SK-N-DZ (cell line): ENCODE measurements at places on chromosomes 12 and 14.

GRCh38 chr14:66483322-66483721 is 2.8 kb upstream of the CCDC196 start:
- DNase-seq: no peak

DNA sequence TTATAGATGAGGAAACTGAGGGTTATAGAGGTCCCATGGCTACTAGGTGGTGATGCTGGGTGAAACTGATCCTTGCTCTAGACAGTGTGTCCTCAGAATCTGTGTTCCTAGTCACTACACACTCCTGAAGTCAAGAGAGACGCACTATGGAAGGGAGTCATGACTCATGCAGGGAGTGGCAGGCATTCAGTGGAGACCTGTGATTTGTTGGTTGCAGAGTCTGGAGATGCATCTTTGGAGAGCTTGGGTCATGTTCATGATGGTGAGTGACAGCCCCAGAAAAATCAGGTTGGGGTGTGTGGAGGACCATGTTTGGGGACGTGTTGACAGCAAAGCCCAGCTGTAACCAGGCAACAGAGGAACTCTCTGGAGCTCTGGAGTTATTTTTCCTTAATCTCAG is 38.0 kb upstream of the FBXO21 start:
- no peak for DNase-seq

DNA sequence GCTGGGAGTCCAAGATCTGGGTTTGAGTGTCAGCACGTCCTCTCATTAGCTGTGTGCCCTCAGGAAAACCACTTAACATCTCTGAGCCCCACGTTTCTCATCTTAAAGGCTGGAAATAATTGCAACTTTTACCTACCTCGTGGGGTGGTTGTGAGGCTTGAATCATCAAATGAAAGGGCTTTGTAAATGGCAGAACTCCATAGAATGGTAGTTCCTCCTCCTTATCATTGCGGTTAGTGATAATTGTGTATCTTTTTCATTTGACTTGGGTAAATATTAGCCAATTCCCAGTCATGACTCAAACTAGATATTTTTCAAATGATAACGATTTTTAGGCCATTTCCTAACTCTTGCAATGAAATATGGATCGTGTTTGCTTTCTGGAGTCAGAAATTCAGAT is 205.5 kb downstream of the CHST11 start:
- no peak for DNase-seq

DNA sequence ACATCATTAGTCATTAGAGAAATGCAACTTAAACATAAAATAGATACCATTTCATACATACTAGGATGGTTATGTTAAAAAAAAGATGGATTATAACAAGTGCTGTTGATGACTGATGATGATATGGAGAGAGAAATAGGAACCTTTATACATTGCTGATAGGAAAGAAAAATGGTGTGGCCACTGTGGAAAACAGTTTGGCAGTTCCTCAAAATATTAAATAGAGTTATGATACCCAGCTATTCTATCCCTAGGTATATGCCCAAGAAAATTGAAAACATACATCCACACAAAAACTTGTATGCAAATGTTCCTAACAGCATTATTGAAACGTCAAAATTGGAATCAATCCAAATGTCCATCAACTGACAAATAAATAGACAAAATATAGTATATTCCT is 170.1 kb downstream of the ADAMTS20 start:
- no peak for DNase-seq

- DNase-seq: no peak
Measured at GRCh38 chr12:7868391-7868790, 4.3 kb downstream of the SLC2A14 start.

DNA sequence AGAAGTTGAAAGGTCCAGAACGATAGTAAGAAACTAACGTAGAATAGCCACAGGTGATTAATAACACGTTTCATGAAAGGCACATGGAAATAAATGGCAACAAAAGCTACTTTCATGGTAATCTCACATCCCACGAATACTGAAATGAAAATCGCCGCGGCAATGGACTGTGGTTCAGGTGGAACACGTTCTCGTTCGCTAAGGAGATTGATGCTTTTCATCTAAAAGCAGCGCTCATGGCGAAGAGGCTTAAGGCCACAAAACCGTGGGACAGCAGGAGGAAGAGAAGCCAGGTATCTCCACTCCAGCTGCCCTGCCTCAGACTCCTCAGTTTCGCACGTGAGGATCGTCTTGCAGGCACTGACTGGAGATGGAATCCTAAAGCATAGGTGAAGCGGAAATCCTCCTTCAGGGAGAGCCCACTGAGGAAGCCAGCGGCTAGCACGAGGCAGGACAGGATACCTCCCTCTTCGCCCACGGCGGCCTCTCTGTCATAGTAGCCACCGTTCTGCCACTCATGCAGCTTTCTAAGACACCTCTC is 696 bp upstream of the GPHN start:
- DNase-seq: no peak

DNA sequence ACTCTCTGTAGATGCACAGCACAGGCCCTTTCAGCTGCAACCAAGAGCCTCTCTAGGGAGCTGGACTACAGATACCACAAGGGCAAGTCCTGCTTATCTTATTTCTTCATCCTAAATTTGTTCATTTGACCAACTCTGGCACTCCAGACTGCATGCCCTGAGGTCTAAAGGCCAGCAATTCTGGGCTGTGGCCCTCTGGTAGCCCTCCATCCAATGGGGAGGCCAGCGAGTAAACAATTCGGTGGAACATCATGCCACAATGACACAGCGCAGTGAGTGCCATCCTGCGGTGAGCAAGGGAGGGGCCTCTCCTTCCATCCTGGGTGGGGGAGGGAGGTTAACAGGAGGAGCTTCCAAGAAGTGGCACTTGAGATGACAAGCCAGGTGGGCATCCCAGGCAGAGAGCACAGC is 652 bp upstream of the SELPLG start:
- DNase-seq: no peak

DNA sequence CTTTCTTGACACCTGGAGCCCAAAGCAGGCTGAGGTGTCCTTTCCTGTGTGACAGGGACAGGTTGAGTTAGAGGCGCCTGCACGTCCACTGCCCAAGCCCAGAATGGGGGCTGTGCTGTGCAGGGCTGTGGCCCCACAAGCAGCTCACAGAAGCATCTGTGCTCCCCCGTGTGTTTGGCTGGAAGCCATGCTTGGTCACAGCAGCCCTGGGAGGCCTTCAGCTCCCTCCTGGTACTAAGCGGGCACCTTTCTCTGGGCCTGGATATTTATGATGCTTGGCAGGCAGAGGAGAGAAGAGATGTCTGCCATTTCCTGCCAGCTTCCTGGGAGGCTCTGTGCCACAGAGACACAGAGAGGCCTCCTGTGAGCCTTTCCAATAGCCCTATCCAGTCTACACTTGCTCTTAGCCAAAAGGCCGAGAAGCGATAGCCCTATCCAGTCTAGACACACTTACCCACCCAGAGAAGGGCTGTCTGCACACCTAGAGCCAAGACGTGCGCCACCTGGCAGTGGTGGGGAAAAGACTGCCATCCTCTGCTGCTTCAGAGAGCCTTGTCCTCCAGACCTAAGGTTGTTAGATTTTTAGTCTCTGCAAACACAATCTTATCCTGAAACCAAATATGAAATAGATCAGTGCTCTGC is 117.4 kb downstream of the GCH1 start:
- no peak for DNase-seq

GRCh38 chr12:88361493-88361892 is 218.8 kb downstream of the KITLG start:
- no peak for DNase-seq

DNA sequence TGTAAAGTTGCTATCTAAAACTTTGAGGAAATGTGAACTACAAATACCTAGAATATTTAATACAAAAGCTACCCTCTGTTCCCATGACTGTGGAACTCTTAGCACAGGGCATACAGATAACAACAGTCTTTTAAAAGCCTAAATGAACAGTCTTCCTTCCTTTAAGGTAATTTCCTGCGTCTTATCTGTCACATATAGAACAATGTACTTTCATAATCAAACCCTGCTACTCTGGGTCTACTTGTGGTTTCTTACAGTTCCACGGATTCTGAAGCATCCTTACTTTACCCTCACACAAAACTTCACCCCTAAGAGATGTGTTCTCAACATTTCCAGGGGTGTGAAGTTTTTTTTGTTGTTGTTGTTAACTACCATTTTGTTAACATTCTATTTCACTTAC is 5.1 kb downstream of the PKP2 start:
- DNase-seq: no peak
